ENCODE measurements at places on chromosomes 16 and 17.

- DNase-seq, result peak; percentile 81
These were observed 84.3 kb downstream of the ARHGAP23 start for GRCh38 chr17:38512473-38513058.

- DNase-seq, result no peak
These were observed 110.7 kb downstream of the HS3ST3A1 start for GRCh38 chr17:13490906-13491482.

DNA sequence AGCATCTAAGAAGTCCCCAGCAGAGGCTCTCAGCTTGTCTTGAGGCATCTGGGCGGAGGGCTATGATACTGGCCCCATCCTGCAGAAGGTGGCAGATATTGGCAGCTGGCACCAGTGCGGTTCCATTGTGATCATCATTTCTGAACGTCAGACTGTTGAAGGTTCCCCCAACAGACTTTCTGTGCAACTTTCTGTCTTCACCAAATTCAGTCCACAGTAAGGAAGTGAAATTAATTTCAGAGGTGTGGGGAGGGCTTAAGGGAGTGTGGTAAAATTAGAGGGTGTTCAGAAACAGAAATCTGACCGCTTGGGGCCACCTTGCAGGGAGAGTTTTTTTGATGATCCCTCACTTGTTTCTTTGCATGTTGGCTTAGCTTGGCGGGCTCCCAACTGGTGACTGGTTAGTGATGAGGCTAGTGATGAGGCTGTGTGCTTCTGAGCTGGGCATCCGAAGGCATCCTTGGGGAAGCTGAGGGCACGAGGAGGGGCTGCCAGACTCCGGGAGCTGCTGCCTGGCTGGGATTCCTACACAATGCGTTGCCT lies at the start of gene CIITA:
CIITA (plus strand) TSS at position 404 of the 543 bp plus-strand sequence; CDS start at position 533, 129 bp downstream.
- DNase-seq, result peak; percentile 97

DNA sequence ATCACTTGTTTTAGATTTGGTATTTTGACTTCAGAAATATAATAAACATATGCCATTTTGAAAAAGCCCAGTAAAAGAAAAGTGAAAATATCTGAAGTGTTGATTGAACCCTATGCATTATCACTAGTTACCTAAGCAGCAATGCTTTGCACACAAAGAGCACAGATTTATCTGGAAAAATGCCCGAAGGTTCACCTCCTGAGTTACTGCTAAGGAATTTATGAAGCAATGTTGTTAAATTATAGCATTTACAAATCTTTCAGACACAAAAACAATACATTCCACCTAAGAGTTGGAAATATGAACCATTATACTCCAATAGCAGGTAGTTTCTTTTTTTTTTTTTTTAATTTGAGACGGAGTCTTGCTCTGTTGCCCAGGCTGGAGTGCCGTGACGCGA lies 38.9 kb upstream of the GHDC start:
- DNase-seq, result no peak

GRCh38 chr17:66348584-66349165 lies 46.3 kb downstream of the PRKCA start:
- peak; percentile 71 for DNase-seq

DNA sequence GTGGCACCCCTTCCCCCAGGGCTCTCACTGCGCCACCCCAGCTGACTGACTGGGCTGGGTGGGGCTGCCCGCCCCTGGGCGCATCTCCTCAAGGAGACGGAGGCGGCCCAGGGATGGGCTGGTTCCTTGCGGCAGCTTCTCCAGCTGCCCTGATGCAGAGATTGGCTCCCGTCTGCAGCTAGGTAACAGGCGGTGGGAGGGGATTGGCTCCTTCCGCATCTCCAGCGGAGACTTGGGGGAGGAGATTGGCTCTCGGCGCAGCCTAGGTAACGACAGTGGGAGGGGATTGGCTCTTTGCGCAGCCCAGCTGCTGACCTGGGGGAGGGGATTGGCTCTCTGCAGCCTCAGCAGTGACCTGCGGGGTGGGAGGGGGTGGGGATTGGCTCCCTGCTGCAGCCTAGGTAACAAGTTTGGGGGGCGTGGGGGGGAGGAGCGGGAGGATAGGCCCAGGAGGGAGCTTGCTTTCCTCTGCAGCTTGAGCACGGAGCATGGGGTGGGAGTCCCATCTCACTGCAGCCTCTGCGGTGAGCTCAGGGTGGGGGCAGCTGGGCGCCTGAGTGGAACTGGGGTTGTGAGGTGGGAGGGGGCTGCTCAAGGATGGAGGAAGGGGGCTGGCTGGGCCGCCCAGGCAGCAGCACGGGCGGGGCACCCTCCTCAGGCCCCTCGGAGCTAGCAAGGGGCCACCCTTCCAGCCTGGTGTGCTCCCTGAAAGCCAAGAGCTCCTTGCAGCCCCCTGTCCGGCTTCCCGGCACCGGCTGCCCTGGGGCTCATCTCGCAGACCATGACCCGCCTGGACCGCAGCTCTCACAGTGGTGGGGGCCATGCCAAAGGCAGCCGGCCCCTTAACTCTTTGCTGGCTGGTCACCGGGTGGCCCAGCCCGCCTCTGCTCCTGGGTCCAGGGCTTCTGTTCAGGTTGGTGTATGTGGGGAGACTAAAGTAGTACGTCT lies 6.4 kb downstream of the NFE2L1 start:
- DNase-seq, result peak; percentile 71

DNA sequence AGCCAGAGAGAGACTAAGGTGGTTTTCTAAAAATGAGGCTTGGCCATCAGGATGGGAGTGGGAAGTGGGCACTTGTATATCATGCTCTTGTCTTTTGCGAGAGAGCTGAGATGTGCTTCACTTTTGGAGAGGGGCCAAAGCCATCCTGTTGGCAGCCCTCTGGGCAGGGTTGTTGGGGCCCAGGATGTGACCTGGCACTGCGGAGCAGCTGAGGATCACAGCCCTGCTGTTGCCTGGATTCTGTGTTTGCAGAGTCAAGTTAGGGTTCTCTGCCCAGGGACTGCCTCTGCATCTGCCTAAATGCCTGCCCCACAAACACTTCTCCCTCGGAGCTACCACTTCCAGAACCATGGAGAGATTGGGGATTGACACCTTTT lies 71.2 kb downstream of the PLD6 start:
- peak; percentile 21 for DNase-seq

DNA sequence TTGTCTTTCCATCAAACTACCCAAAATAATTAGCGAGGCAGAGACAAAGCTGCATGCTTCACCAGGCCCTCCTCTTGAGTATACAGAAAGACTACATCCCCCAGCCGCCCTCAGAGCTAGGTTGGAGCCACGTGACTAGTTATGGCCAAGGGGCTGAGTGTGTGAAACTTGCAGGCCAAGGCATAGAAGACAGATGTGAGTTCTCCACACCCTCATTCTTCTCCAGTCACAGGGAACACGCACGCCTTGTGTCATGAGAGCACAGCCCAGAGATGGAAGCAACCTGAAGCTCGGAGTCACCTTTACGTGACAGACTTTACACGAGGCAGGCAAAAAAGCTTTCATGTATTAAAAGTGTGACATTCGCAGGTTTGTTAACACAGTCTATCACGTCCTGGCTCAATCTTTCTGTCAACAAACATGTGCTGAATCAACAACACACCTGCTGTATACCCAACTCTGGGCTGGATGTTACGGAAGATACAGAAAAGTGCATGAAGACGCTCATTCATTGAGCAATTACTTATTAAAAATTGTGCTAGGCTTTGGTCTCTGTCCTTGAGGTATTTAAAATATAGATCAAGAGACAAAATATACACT lies 38.3 kb downstream of the STX8 start:
- no peak for DNase-seq

GRCh38 chr16:47308601-47309000 lies 152.3 kb downstream of the ITFG1 start:
- DNase-seq, result no peak

DNA sequence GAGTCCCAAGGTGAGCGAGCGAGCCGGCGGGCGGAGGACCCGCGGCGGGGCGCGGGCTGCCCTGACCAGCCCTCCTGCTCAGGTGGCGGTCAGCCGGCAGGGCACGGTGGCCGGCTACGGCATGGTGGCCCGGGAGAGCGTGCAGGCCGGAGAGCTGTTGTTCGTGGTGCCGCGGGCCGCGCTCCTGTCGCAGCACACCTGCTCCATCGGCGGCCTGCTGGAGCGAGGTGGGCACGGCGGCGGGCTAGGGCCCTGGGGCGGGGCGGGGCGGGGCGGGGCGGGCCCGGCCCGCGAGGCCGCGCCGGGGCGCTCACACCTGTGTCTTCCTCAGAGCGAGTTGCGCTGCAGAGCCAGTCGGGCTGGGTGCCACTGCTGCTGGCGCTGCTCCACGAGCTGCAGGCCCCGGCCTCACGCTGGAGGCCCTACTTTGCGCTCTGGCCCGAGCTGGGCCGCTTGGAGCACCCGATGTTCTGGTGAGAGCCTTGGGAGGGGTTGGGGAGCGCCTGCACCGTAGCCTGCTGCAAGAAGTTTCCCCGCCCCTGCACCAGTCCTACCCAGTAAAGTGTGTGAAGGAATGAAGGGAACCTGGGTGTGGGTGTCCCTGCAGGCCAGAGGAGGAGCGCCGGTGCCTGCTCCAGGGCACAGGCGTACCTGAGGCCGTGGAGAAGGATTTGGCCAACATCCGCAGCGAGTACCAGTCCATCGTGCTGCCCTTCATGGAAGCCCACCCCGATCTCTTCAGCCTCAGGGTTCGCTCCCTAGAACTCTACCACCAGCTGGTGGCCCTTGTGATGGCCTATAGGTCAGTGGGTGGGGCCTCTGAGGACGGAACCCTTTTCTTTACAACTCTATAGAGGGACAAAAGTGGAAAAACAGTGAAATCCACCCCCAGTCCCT lies 802 bp downstream of the SETD6 start:
- DNase-seq, result peak; percentile 76

DNA sequence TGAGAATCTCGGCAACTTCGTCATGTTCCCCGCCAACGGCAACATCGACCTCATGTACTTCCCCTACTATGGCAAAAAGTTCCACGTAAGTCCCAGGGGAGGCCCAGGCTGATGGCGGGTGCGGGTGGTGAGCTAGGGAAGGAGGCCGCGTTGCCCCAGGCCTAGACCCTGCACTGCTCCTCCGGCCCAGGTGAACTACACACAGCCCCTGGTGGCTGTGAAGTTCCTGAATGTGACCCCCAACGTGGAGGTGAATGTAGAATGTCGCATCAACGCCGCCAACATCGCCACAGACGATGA lies 4.8 kb downstream of the ATP1B2 start:
- no peak for DNase-seq

DNA sequence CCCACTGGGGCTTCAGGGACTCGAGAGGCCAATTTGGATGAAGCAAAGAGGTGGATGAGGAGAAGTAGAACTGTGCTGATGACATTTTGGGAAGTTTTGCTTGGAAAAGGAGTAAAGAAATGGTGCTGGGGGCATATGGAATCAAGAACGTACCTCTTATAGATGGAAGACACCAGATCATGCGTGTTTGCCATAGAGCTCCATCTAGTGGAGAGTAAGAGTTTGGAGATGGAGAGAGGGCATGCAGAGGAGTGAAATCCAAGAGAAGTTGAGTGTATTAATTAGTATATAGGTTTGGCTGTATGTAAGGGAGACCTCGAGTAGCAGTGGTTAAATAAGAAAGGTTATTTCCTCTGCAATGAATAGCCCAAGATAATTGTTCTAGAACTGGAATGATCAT lies 56.0 kb downstream of the SHISA6 start:
- DNase-seq, result no peak

DNA sequence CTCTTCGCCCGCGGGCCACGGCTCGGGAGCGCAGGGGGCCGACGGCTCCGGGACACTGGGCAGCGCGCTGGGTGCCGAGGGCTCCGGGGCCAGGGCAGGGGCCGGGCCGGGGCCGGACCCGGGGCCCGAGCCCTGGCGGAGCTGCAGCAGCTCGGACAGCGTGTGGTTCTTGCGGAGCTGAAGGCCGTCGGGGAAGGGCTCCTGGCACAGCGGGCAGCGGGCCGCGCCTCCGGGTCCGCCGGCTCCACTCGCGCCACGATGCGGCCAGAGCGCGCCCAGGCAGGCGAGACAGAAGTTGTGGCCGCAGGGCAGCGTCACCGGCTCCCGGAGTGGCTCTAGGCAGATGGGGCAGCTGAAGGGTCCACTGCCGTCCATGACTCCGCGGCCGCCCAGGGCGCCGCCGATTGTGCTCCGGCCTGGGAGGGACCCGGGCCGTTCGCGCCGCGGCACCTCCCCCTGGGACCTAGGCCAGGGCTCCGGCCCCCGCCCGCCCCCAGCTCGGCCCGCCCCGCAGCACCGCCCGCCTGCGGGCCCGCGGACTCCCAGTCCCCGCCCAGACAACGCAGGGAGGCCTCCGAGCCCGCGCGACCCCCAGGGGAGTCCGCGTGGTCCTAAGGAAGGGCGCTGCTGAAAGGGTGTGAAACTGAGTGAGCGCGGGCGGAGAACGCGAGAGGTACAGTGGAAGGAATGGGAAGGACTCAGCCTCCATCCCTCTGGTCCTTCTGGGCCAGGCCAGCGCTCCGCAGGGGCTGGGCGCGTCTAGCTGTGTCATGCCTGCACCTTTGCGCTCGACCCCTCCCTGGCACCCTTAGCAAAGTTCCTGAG lies at the start of gene TRIM47:
TRIM47 (minus strand) TSS at position 408 of the 825 bp plus-strand sequence; CDS start at position 375, 33 bp downstream.
- peak; percentile 94 for DNase-seq

DNA sequence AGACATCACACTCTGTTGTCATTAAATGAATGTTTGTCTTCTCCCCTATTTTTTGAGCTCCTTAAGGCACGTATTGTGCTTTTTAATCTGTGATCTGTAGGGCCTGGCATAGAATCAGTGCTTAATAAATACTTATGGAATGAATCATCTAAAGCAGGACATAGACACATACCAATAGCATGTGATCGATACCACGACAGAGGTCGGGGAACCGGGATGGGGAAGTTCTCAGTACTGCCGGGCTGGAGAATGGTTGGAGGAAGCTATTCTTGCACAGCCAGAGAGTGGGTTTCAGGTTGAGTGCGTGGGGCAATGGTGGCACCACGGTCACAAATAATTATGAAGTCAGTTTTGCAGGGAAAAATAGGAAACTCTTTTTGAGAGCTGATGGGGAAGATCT lies 26.8 kb downstream of the NLRP1 start:
- no peak for DNase-seq

- peak; percentile 9 for DNase-seq
These were observed 30.2 kb downstream of the PLD6 start for GRCh38 chr17:17175917-17176316.

DNA sequence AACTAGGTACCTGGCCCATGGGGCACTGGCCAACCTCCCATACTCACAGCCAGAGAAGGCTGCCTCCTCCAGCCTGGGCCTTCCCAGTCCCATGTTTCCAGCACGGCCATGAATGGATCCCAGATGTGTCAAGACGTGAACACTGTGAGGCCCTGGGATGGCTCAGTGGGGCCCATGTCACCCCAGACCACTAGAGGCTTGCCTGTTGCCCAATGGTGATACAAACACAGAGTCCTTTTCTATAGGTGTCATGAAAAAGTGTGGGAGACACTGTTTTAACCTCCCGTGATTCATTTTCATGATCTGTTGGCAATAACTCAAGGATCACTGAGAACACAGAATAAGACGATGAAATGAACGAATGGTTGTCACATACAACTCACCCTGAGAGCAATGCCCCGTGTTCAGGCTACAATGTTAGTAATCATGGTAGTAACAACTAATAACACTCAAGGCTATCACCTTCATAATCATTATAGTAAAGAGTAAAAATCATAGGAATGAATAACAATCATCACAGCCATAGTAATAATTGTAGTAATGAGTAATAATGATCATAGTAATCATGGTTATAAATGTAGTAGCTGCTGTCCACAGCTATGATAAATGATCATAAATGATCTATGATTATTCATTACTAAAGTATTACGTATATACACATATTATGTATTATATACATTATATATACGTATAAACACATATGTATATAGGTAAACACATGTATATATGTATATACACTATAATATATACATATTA lies 64.0 kb downstream of the DYNLRB2 start:
- DNase-seq, result no peak

GRCh38 chr16:10655415-10655977 lies 39.2 kb downstream of the TEKT5 start:
- DNase-seq, result no peak
